ENCODE measurements at places on chromosomes 2 and 18. TPM values are rescaled to one million over a fixed set of nuclear protein-coding genes. Genes with fewer than 3 reads are reported as not detected.

The MTLN gene
- 16.9 TPM for polyA plus RNA-seq

DNA sequence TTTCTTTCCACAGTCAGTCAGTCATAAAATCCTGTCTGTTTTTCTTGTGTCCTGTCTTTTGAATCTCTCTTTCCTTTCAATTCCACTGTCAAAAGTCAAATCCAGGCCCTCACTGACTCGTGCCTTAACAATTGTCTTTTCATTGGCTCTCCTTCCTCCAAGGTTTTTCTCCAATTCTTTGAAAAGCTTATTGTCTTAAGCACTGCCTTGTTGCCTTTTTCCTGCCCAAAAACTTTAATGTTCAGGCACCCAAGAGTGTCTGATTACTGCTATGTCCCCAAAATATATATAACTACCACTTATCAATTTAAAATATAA, 13.9 kb upstream of the SULT1C4 start:
- DNase-seq: no peak

The IL1RN gene
- polyA plus RNA-seq: 190 TPM

DNA sequence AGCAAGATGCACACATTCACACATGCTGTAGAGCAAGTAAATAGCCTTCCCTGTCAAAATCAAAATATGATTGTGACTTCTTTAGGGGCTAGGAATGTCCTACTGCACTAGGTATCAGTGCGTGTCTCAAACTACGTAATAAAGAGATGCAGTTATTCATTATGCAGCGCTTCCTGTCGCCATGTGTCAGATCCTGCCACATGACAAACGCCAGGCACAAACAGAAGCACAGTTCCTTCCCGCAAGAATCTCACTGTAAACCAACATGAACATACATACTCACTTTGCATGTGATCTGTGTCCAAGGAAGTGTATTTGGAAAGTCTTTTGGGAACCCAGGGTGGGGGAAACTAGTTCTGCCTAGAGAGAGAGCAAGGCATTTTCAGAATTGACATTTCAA, 599.9 kb downstream of the RNF144A start:
- DNase-seq: no peak

DNA sequence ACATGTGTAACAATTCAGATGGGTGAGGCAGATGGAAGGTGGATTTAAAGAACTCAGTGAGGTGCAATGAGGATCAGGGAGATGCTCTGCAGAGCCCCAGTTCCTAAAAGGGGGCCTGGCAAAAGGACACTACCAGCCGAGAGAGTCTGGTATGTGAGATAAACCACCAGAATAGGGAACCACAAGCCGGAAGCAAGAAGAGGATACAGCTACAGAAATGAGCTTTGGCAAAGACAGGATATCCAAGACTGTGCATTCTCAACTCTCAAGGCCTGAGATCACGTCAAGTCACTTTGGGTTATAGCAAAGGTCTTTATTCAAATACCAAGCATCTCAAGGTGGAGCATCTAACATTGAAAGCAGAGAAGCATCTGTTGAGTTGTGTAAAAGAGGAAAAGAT, 293.5 kb downstream of the ARHGAP15 start:
- no peak for DNase-seq

DNA sequence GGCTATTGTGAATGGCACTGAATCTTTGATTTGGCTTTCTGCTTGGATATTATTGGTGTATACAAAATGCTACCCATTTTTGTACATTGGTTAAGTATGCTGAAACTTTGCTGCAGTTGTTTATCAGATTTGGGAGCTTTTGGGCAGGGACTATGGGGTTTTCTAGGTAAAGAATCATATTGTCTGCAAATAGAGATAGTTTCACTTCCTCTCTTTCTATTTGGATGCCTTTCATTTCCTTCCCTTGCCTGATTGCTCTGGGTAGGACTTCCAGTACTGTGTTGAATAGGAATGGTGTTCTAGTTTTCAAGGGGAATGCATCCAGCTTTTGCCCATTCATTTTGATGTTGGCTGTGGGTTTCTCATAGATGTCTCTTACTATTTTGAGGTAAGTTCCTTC, 489.1 kb upstream of the LRATD1 start:
- DNase-seq: no peak

DNA sequence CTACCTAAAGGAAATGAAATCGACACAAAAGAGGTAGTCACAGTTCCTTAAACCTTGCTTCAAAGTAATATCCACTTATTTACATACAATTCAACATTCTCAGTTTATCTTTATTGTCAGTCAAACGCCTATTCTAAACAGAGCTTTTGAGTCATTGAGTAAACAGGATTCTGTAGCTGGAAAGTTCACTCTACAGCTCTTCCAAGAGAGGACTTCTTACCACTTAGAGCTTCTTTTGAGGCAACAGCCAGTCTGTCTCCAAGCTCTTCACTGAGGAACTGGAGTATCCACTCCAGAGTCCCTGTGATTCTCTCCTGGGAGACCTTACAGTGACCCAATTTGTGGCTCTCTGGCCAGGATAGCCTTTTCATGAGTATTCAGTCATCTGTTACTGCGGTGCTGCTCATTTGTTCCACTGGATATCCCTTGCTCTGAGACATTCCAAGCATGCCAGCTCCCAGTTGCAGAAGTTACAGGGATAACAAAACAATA, 210.9 kb upstream of the OSR1 start:
- no peak for DNase-seq

GRCh38 chr18:77136076-77136718, 3.6 kb upstream of the MBP start:
- DNase-seq: no peak

The ACMSD gene
- not detected for polyA plus RNA-seq

Measured in keratinocyte (primary cell).